ENCODE measurements at places on chromosomes 13 and 19. TPM values are rescaled to one million over a fixed set of nuclear protein-coding genes. Genes with fewer than 3 reads are reported as not detected.

The TSSK6 gene
- total RNA-seq = 1.8 TPM

The SIAH3 gene
- not detected for total RNA-seq

The TMC4 gene
- 0.94 TPM for total RNA-seq

The ZNF701 gene
- 15.6 TPM for total RNA-seq

The CELF5 gene
- 1.4 TPM for total RNA-seq

The CCNA1 gene
- total RNA-seq = 0.91 TPM

The BRSK1 gene
- total RNA-seq = 17.6 TPM

The TMEM143 gene
- 10.5 TPM for total RNA-seq

DNA sequence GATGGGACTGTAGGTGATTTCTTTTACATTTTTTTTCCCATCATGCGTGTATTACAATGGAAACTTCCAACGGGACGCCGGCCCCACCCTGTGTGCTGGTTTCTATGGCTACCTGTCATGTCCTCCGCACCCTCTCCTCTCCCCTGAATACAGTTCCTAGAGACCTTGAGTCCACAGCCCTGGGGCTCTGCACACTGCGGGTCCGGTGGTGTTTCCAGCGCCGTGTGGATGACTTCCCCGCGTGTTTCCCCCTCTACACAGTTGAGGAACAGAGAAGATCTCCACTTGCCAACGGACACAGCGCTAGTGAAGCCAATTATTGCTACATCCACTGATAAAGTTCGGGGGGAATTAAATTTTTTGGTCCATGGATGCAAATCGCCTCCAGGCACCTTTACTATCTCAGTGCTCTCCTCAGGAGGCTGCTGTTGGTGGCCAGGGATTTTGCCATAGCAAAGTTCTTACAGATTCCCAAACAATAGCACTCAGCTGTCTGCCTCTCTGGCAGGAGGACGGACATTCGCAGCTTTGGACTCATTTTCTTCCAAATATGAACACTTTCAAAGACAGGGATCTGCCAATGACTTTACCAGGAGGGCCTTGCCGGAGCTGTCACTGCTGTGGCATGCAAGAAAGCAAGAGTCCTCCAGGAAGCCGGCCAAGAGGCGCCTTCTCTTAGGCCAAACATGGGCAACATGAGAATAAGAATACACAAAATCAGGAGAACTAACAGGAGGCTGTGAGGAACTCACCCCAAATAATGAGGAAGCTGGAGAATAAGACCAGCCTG, 39.3 kb upstream of the GAS6 start:
- H3K4me3 ChIP-seq = no peak overlapping the region
- peak overlapping the region; percentile 24 for H3K27ac ChIP-seq
- no peaks in the 10 kb centered on the region for H3K36me3 ChIP-seq
- H3K27me3 ChIP-seq = no peaks in the 10 kb centered on the region
- DNase-seq = peak; percentile 69
- peaks cover 30% of the 10 kb centered on the region for H3K4me1 ChIP-seq

DNA sequence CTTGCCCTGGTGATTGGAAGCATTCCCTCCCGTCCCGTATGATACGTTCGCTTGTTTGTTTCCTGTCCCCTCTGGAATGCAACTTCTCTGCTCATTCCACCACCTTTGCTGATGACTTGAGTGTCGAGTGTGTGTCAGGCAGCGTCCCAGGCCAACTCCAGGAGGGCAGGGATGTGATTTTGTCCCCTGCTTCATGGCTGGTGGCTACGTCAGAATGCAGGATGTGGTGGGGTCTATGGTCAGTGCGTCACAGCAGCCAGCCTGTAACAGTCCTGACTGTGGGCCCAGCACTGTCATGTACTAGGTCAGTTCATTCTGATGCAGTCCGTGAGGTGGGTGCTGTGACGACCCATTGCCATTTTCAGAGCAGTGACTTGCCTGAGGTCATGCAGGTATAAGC, 16.2 kb downstream of the BRSK1 start:
- DNase-seq = no peak
- peaks cover 10% of the 10 kb centered on the region for H3K36me3 ChIP-seq
- peaks cover 4% of the 10 kb centered on the region for H3K4me1 ChIP-seq
- no peaks in the 10 kb centered on the region for H3K27me3 ChIP-seq
- H3K4me3 ChIP-seq = no peak overlapping the region

DNA sequence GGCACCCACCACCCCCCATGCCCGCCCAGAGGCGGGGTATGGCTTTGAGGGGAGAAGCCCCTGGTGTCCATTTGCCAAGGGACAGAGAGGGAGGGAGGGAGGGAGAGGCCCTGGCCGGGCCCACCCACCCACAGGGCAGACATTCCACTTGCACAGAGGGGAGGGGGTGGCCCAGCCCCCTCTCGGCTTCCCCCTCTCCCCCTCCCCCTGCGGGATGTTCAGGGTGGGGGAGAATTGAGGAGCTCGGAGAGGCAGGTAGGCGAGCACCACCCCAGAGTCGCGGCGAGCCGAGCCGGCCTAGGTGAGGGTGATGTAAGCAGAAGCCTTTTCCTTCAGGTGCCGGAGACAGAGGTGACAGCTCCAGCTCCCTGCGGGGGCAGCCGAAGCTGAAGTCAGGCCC, 12.3 kb downstream of the DPF1 start:
- H3K4me3 ChIP-seq = no peak overlapping the region
- no peak for DNase-seq
- peaks cover 36% of the 10 kb centered on the region for H3K4me1 ChIP-seq

- no peak for DNase-seq
- H3K36me3 ChIP-seq = no peaks in the 10 kb centered on the region
- H3K27ac ChIP-seq = no peak overlapping the region
- peaks cover 13% of the 10 kb centered on the region for H3K4me1 ChIP-seq
- no peak overlapping the region for H3K4me3 ChIP-seq
- peaks cover 6% of the 10 kb centered on the region for H3K27me3 ChIP-seq
Measured at GRCh38 chr19:1311543-1312091, 25.9 kb downstream of the EFNA2 start.

DNA sequence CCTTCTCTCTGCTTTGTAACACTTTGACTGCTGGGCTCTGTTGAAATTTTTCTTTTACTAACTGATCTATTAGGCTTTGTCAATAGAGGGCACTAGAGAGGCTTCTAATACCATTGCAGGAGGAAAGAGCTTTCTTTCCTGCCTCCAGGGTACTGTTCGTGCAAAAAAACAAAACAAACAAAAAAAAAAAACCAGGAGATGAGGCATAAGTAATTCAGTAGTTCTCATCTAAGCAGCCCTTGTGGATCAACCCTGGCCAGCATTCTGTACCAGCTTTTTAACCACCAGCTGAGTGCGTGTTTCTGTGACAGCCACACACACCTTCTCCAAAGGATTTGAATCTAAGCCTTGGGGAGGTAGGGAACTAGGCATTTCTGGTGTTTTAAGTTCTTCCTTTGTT, 1707.6 kb upstream of the SLC10A2 start:
- peak; percentile 46 for DNase-seq
- H3K36me3 ChIP-seq = no peaks in the 10 kb centered on the region
- H3K27ac ChIP-seq = no peak overlapping the region
- no peaks in the 10 kb centered on the region for H3K27me3 ChIP-seq
- no peaks in the 10 kb centered on the region for H3K4me1 ChIP-seq
- H3K4me3 ChIP-seq = no peak overlapping the region

DNA sequence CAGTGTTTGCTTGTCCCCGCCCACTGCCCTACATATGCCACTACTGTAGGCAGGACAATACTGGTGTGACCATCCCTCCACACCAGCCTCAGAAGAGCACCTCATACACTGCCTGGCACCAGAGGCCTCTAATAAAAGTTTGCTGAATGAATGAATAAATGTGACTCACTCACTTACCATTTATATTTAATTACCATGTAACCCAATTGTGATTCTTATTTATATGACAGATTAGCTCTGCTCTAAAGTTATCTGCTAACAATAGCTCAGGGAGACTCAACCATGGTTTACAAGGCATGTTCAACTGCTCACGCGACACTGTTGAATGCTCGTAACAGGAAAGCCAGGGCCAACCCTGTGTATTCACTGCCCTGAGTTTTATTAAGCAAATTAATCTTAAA, 66.0 kb upstream of the DOCK9 start:
- no peak overlapping the region for H3K27ac ChIP-seq
- peaks cover 18% of the 10 kb centered on the region for H3K4me1 ChIP-seq
- no peaks in the 10 kb centered on the region for H3K36me3 ChIP-seq
- H3K27me3 ChIP-seq = no peaks in the 10 kb centered on the region

GRCh38 chr19:48817585-48818124, 6.8 kb upstream of the BCAT2 start:
- H3K4me3 ChIP-seq = no peak overlapping the region
- no peak overlapping the region for H3K27ac ChIP-seq
- no peak for DNase-seq

DNA sequence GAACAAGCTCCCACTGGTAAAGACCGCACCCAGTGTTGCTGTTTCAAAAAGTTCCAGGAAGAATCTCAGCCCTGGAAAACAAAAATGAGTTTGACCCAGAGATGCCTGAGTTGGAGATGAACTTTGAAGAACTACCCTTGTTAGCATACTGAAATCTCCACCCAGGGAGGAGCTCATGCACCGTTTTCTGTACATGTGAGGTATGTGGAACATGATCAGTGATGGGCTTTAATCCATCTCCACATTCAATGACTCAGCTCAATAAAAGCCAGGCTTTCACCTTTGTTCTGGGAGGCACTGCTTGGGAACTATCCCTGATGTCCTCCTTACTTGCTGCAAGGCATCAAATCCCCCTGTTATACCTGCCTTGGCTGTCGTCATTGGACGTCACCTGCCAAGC, 279.9 kb downstream of the UQCRFS1 start:
- H3K36me3 ChIP-seq = no peaks in the 10 kb centered on the region
- H3K4me3 ChIP-seq = no peak overlapping the region

DNA sequence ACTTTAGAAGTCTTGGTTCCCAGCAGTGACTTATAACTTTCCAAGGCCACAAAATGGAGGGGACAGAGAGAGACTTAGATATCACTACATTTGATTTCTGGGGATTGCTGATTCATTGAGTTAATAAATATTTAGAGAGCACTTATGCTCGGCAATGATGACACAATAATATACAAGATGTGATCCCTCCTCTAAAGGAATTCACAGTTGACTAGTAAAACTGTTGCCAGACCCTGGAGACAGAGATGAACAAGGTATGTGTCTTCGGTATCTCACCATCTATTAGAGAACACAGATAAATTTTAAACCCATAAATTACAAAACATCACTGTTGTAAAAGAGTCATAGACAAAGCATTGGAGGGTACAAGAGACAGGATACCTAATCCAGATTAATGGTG, 437.5 kb downstream of the FOXO1 start:
- peaks cover 3% of the 10 kb centered on the region for H3K27me3 ChIP-seq
- no peaks in the 10 kb centered on the region for H3K36me3 ChIP-seq
- no peak overlapping the region for H3K4me3 ChIP-seq
- H3K4me1 ChIP-seq = peaks cover 9% of the 10 kb centered on the region

- H3K36me3 ChIP-seq = no peaks in the 10 kb centered on the region
- H3K4me1 ChIP-seq = no peaks in the 10 kb centered on the region
- no peaks in the 10 kb centered on the region for H3K27me3 ChIP-seq
- no peak overlapping the region for H3K27ac ChIP-seq
- H3K4me3 ChIP-seq = no peak overlapping the region
Measured at GRCh38 chr13:70864731-70865130, 756.5 kb upstream of the KLHL1 start.

GRCh38 chr19:17499648-17500446, 11.6 kb upstream of the PGLS start:
- H3K4me3 ChIP-seq = no peak overlapping the region
- H3K4me1 ChIP-seq = peaks cover 6% of the 10 kb centered on the region
- H3K36me3 ChIP-seq = no peaks in the 10 kb centered on the region
- peak; percentile 53 for DNase-seq
- no peaks in the 10 kb centered on the region for H3K27me3 ChIP-seq
- no peak overlapping the region for H3K27ac ChIP-seq

DNA sequence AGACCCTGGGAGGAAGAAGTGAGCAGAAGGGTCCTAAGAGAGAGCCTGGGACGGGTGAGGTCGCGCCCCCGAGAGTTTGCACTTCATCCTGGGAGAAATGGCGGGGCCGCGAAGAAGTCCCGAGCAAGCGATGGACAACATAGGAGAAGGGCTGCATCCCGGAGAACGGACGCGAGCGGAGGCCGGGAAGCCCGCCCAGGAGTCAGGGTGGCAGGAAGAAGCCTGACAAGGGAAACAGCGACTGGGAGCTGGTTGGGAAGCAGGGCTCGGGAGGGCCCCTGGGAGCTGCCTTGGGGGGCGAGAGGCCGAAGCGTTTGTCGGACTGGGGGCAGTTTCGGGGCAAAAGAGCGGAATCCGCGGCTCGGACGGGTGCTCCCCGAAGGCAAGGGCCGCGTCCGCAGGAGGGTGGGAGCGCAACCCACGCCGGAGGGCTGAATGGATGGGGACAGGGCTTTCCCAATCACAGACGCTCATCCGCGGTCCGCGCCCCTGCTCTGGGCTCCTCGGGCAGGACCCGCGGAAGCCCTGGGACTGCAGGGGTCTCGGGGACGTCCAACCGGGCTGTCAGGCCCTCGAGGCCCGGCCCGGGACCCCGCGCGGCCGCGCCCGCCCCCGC, 469 bp downstream of the ABHD17A start:
- DNase-seq = no peak
- H3K27ac ChIP-seq = peak overlapping the region; percentile 73
- peaks cover 26% of the 10 kb centered on the region for H3K4me1 ChIP-seq
- peak overlapping the region; percentile 86 for H3K4me3 ChIP-seq
- H3K36me3 ChIP-seq = peaks cover 4% of the 10 kb centered on the region
- H3K27me3 ChIP-seq = no peaks in the 10 kb centered on the region

DNA sequence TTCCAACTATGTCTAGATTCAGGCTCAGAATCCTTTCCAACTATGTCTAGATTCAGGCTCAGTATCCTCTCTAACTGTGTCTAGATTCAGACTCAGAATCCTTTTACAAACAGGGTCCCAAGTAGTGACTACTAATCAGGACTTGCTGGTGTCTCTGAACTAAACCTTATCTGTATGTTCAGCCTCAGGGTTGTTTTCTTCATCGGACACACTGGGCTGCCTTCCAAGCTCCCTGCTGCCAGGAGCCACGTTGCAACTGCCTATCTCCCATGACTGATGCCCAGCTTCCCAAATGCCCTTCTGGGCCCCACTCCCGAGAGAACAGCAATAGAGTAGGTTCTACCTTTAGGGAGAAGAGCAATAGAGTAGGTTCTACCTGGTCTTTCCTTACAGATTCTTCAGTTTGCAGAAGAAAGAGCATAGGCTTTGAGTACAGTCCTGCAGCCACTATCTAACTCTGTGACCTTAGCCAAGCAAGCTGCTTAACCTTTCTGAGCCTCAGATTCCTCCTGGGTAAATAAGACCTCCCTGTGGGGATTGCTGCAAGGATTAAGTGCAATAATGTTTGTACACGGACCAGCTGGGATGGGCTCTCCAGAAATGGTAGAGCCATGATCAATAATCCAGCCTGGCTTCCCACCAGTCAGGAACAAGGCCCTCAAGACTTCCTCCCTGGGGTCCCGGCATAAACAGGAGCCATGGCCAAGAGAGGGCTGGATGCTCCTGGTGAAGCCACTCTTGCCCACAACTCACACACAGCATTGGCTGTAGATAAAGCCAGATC, 61.5 kb downstream of the ZIC5 start:
- no peaks in the 10 kb centered on the region for H3K36me3 ChIP-seq
- H3K27me3 ChIP-seq = peaks cover 4% of the 10 kb centered on the region
- no peak overlapping the region for H3K27ac ChIP-seq
- no peak for DNase-seq
- H3K4me1 ChIP-seq = peaks cover 4% of the 10 kb centered on the region
- no peak overlapping the region for H3K4me3 ChIP-seq

Measured in astrocyte (in vitro differentiated cells and primary cell).